ENCODE measurements at places on chromosomes 5 and 9.

GRCh38 chr5:157106630-157107461 is 2.0 kb downstream of the HAVCR2 start:
- no peak for DNase-seq

- DNase-seq: no peak
Measured at GRCh38 chr9:110016340-110016739, 191.6 kb downstream of the C9orf152 start.

DNA sequence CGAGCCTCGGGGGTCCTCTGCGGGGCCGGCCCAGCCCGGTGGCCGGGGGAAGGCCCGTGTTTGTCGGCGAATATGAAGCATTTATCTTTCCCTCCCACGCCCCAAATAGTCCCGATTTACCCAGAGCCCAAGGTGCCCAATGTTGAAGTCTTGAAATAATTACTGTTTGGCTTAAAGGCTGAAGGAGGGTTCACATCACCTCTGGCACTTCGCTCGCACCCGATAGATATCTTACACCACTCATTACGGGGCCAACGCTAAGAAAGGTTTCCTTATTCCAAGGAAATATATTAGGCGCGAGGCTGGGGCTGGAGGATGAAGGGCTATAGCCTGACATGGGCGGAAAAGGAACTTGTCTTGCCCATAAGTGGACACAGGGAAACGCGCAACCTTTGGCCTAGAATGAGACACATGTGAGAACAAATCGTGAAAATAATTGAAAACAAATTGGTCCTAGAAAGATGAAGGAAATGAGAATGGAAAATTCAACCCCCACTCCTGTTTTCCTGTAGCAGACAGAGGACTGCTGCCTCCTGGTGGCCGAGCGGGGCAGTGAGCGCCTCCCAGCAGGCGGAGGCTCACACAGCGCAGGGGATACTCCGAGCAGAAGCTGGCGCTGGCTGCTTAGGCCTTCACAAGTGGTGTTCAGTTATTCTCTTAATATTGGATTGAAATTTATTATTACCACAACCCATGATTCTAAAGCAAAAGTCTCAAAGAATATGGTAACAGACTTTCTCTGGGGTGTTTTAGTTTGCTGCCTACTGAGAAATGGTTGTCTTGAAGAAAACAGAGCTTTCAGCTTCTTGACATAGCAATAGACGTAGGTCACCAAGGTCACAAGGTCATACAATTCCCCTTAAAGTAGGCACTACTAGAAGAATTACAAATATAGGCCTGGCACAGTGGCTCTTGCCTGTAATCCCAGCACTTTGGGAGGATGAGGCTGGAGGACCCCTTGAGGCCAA is 7.9 kb downstream of the CCL21 start:
- peak; percentile 61 for DNase-seq

GRCh38 chr5:135966165-135966564 is 11.4 kb upstream of the LECT2 start:
- no peak for DNase-seq

GRCh38 chr9:38727497-38728001 is 7.6 kb upstream of the FAM240B start:
- peak; percentile 77 for DNase-seq

DNA sequence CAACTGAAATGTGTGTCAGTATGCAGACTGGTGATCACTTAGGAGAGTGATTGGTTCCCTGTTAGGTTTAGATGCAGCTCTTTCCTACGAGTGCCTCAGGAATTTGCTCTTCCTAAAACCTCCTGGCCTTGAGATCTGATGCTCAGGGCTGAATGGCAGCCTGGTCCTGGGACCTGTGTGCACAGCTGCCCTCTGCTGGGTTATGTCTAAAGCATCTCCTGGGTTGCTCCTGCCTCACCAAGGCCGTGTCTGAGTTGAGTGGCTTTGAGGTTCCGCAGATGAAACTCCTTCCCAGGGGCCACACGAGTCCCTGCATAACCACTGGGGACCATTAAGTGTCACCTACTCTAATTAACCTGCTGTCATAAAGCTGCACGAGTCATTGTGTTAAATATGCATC is 59.5 kb downstream of the MVB12B start:
- DNase-seq: peak; percentile 33
